Fibroblast of skin of left biceps (primary cell): ENCODE measurements at places on chromosomes 4 and X.

DNA sequence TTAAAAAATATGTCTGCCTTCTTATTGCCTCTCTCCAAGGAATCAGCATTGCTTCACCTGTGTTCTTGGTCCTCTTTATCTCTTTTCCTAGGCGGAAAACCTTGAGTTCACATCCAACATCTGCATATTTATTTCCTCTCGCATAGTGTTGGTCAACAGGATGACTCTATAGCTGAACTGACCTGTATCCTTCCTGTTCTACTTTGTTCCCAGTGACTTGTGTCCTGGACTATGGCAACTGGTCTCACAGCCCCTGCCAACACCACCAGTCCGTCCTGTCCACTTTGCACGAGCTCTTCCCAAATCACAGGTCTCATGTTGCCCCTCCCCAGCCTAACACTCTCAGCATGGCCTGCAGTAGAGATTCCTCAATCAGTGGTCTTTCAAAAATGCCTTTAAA, 2.0 kb downstream of the DIPK2B start:
- no peak for DNase-seq

GRCh38 chrX:43744284-43744683, 88.2 kb downstream of the MAOA start:
- DNase-seq: no peak

DNA sequence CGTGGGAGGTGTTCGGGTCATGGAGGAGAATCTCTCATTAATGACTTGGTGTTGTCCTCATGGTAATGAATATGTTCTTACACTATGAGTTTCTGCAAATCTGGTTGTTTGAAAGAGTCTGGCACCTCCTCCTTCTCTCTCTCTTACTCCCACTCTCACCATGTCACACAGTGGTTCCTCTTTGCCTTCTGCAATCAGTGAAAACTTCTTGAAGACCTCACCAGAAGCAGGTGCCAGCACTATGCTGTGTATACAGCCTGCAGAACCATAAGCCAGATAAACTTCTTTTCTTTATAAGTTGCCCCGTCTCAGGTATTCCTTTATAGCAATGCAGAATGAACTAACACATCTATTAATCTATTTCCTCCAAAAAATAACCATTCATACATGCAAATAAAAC, 275.0 kb downstream of the ANTXR2 start:
- DNase-seq: no peak

- no peak for DNase-seq
Measured at GRCh38 chrX:32894679-32895078, 316.7 kb downstream of the DMD start.

DNA sequence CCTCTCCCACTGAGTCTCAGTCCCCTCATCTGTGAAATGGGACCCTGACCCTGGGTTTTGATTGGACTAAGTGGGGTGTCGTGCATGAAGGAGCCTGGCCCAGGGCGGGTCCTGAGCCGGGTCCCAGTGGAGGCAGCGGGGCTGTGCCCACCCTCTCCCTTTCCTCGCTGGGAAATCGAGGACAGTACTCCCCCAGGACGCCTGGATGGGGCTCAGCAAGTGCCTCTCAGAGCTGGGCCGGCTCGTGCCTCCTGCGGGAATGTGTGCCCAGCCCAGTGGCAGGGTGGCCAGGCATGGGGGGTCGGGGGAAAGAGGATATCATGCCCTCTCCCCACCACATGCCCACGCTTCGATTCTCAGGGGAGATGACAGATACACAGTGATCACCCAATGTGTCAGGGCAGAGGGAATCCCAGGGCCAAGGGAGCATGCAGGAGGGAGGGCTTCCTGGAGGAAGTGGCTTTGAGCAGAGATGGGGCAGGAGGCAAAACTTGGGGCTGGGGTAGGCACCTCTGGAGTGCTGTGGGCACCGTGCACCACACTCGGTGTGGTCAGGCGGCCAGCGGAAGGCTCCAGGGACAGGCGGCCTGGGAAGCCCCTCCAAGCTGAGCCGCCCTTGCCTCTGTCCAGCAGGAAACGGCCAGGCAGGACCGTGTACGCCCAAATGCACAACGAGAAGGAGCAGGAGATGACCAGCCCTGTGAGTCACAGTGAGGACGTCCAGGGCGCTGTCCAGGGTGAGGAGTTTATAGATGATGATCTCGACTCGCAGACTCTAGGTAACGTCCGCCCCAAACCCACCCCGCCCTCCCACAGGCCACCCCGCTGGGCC, 203.0 kb downstream of the AFAP1 start:
- DNase-seq: no peak

GRCh38 chr4:153071958-153072598, 132.2 kb upstream of the TRIM2 start:
- DNase-seq: no peak

GRCh38 chr4:80386281-80386886, 50.9 kb downstream of the CFAP299 start:
- no peak for DNase-seq

GRCh38 chr4:143345356-143345755, 8.7 kb downstream of the GAB1 start:
- DNase-seq: no peak

DNA sequence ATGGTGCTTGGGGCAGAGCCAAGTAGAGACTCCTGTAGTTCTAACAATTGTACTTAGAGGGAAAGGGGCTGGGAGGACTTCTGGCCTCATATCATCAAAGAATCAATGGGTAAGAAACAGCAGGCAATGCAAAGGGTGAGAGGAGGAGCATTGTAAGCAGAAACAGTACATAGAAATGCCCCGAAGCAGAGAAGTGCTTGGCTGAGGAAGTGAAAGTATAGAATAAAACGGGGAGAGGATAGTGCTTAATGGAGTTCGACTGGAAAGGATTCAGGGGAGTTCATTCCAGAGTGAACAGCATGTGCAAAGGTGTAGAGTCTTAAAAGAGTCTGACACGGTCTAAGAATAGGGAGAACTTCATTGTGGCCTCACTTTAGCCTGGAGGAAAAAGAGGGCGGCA, 103.0 kb downstream of the SYNPO2 start:
- no peak for DNase-seq

DNA sequence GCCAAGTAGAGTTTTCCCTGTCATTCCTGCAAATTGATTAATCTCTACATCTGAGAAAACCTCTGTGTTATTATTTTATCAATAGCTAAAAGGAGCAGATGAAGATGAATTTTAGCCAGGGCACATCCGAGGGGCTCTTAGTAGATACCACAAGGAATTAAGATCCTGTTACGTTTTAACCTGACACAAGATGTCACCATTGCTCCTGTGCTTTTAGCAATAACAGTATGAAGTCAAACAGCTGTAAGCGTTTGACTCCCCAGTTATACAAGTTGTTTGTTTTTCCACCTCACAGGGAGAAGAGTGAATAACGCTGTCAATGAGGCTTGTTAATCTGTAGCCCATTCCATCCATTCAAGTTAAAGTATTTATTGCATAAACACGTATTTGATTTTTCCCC, 76.0 kb upstream of the AP1S2 start:
- no peak for DNase-seq

- no peak for DNase-seq
Measured at GRCh38 chrX:57367649-57368048, 81.1 kb downstream of the FAAH2 start.

GRCh38 chrX:149825424-149825823, 43.7 kb downstream of the MAGEA9 start:
- DNase-seq: no peak

DNA sequence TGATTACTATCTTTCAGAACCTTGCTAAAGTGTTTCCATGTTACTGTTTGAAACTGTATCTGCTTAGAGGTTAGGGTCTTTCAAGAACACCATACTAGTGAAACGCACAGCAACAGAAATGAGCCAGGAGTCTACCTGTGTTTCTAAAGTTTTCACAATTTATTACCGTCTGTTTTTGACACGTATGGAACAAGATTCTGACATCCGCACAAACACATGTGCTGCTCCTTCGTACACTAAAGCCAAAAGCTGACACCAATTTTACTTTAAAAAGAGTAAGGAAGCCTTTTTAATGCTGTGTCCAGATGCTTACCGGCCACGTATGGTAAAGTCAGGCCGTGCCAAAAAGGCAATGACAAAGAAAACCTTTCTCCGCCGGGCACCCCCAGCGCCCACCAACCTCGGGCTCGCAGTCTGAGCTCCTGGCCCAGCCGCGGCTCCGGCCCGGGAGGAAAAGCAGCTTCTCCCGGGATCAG, 532 bp downstream of the RPS4X start:
- DNase-seq: no peak

DNA sequence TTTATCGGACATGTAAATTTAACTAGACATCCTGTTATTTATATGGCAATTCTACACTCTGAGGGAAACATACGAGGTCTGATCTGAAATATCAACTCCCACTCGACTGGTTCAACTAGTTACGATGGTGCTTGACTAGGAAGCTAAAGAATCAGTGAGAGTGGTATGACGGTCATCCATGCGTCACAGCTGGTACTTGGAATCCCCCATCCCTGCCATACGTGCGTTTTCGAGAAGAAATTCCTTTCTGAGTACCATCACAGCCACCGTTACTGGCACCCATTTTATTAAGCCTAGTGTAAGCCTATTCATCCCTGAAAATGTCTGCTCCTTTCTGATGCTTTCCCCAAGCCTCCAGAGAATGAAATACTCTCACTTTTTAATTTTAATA, 695 bp upstream of the PIGA start:
- DNase-seq: no peak

GRCh38 chr4:24211856-24212255, 322.0 kb upstream of the PPARGC1A start:
- DNase-seq: no peak

GRCh38 chr4:66728280-66728679, 817.0 kb downstream of the CENPC start:
- no peak for DNase-seq

DNA sequence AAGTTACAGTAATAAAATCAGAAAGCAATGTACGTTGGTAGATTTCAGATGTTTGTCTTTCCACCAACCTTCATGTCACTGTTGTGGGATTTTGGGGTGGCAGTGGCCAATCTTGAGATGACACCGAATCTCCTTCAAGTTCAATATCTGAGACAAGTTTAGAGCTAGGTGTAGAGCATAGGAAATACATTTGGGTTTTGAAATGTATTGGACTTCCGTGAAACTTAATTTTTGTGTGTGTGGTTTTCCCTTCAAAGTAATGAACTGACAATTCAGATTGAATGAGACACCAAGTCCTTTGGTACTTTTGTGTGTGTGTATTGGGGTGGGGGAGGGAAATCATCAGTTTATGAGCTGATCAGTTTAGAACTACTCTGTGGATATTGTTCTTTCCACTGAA, 1.8 kb downstream of the WDR44 start:
- no peak for DNase-seq

DNA sequence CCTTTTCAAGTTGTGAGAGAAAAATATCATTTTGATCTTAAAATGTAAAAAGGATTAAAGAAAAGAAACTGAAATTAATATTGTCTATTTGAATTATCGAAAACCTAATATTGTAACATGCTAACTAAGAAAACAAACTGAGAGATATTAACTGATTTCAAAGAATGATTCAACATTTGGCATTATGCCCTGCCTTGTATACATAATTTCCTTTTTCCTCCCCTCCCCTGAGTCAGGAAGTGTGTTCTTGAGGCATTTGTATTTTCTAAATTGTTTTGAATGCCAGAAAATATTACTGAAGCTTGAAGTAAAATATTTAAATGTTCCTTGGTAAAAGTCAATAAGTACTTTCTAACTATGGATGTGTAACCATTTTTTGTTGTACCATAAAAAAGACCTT, 49.4 kb downstream of the RPS6KA3 start:
- no peak for DNase-seq
